ENCODE measurements at places on chromosomes 12 and 14.
A peak's percentile ranks its signal among the peaks of the same experiment; 100 is the strongest.

GRCh38 chr12:104751594-104751993 lies 206.5 kb downstream of the SLC41A2 start:
- no peak for DNase-seq

- no peak for DNase-seq
Observed at GRCh38 chr12:108896336-108896735, 16.4 kb downstream of the DAO start.

GRCh38 chr12:12194206-12194605 lies 72.6 kb downstream of the LRP6 start:
- no peak for DNase-seq

GRCh38 chr12:131833288-131833895 lies 5.2 kb downstream of the MMP17 start:
- no peak for DNase-seq

DNA sequence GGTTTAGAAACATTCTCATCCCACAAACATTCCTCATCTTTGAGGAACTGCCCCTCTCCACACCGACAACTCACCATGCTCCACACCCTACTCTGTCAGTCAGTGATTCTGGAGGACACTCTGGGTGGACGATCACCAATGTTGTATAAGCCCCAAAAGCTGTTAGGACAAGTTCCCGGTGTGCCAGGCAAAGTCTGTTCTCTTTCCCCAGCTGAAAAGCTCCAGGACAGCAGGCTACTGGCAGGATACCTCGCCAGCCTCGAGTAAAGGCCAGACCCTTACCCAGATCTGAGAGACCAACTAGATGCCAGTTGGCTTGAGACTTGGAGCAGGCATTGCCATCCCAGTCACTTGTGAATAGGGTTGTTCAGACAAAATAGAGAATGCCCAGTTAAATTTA lies 12.0 kb downstream of the KRT5 start:
- DNase-seq = no peak

DNA sequence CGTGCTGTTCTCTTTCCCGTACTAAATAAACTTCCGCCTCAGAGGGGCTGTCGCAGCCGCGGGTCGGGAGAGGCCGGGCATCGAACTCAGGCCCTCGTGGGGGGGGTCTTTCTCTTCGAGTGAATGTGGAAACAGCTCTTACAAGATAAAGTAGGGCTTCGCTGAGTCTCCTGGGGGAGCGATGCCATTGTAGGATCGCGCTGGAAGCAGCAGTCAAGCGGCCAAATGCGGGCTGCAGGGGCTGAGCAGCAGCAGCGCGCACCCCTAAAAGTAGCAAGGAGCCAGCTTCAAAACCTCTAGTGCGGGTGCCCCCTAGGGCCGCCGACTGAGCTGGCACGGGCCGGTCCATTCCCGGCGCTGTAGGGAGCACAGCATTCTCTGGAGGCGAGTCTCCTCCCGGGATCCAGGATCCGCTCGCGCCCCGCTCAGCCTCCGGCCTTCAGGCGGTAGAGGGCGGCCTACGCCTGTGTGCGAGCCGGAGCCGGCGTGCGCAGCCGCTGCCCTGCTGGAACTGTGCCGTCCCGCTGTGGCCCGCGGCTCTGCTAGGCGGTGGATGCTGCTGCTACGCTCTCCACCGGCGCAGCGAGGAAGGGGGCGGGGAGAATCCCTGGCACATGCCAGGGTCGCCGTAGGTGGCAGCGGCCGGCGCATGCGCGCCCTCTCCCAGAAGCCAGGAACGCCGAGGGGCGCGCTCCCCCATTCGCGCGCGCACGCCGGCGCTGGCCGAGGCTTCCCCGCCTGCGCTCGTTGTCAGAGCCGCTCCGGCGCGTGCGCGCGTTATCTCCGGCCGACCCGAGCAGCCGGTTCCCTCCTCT lies at the start of gene FUT8:
Gene FUT8 (plus strand): TSS at position 699 of the 815 bp plus-strand sequence. CDS start 148,834 bp downstream, outside the sequence.
- peak; percentile 96 for DNase-seq

GRCh38 chr14:59905188-59905587 lies 14.8 kb upstream of the LRRC9 start:
- DNase-seq = no peak

GRCh38 chr14:65434216-65434850 lies 21.8 kb downstream of the FUT8 start:
- no peak for DNase-seq

DNA sequence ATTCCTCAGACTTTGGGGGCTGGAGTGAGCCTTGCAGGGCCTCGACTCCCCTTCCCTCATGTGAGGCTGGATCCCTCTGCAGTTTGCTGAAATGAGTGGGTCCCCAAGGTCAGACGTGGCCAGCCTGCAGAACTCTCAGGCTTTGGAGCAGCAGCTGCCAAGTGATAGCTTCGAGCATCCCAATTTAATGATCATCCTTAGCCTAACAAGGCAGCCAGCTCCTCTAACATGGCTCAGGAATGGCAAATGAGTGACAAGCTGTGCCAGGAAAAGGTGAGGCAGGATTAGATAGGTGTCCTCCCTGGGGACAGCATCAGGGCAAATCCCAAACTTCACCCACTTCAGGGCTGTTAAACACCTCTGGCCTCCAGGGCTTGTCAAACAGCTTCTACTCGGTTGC lies 130.7 kb upstream of the PWP1 start:
- DNase-seq = no peak

GRCh38 chr14:93214598-93214997 lies 7.5 kb downstream of the UBR7 start:
- no peak for DNase-seq
